ENCODE measurements at places on chromosomes 6 and 20.

GRCh38 chr6:125251516-125252220 is 50.1 kb downstream of the HDDC2 start:
- DNase-seq = no peak

GRCh38 chr6:70411542-70412251 is 1.6 kb upstream of the FAM135A start:
- no peak for DNase-seq

- DNase-seq = no peak
Measured at GRCh38 chr20:23770384-23770783, 19.6 kb upstream of the CST1 start.

- DNase-seq = peak; percentile 2
Measured at GRCh38 chr6:79946272-79947190, 822 bp downstream of the ELOVL4 start.

- no peak for DNase-seq
Measured at GRCh38 chr6:99432877-99433276, 7.8 kb upstream of the PNISR start.

GRCh38 chr6:48978016-48978415 is 485.0 kb downstream of the MMUT start:
- DNase-seq = no peak

- DNase-seq = no peak
Measured at GRCh38 chr6:74657011-74657410, 548.8 kb downstream of the COL12A1 start.

DNA sequence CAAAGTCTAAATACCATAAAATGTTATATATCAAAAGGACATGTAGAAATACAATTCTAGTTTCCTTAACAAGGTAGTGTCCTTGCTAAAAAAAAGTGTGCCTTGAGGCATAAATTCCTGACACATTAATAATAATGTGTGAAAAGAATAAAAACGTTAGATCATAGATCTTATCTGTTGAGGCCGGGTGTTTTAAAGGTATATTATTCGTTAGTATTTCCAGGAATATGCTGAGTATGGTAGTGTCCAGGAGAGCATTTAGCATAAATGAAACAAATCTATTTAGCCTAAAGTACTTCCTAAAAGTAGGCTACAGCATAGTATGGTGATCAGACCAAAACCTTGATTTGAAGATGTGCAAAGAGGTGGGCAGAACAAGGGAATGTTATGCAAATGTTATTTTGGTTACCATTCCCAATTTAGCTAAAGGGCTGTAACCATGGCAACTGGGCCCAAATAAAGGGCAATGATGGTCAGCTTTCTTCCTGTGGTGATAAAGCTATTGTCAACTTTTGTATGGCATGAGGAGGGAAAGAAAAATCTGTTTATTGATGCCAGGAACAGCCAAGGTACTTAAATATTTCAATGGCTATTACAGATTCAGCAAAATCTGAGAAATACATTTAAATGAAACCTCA is 18.9 kb downstream of the MKKS start:
- no peak for DNase-seq

DNA sequence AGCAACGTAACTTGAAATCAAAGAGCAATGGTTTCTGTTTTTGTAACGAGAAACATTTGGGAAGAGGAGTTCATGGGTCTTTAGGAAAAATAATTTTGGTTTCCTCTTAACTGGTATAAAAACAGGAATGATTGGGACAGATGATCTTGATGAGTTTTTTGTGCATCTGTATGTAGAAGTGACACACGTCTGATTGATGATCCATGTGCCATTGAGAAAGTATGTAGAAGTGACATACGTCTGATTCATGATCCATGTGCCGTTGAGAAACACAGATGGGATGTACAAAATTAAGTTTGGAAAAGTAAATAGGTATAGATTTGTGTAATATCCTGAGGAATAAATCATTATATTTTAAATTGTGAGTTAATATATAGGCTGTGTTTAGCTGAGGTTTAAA is 2.1 kb downstream of the KIAA1586 start:
- DNase-seq = no peak

DNA sequence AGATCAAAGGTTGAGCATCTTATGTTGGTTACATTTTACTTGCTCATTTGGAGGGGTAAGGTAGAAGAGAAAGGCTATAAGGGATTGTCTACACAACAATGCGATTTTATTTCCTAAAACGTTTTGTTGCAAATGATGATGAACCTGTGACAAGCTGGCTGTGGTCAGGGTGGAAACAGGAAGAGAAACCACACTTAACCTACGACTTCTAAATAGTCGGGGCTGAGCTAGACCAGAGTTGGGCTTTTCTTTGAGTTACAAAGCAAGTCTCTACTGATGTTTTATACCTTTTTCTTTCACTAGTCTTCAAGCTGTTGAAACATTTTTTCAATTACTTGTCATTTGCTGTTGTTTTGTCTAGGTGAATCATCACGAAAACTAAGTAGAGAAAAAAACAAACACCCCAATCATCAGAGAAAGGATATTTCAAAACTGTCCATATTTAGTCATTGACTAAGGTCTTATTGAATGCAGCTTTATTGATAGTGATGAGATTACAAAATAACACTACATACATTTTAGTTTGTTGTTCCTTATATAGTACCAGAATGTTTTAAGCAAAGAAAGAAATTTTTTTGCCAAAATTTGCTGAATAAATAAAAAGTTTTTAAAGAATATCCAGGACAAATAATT is 18.0 kb downstream of the KLHL31 start:
- peak; percentile 1 for DNase-seq

DNA sequence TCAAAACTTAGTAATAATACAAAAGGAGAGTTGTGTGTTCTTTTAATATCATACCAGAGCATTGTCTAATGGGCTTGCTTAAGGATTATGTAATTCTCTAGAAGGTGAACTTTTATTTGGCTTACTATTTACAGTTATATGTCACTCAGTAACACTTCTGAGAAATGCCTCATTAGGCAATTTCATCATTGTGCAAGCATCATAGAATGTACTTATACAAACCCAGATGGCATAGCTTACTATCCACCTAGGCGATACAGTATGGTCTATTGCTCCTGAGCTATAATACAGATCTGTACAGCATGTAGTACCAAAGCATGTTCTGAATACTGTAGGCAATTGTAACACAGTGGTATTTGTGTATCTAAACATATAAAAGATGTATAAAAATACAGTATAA is 340.1 kb downstream of the PHF3 start:
- no peak for DNase-seq

GRCh38 chr20:60371384-60371783 is 413.2 kb downstream of the CDH26 start:
- DNase-seq = no peak

DNA sequence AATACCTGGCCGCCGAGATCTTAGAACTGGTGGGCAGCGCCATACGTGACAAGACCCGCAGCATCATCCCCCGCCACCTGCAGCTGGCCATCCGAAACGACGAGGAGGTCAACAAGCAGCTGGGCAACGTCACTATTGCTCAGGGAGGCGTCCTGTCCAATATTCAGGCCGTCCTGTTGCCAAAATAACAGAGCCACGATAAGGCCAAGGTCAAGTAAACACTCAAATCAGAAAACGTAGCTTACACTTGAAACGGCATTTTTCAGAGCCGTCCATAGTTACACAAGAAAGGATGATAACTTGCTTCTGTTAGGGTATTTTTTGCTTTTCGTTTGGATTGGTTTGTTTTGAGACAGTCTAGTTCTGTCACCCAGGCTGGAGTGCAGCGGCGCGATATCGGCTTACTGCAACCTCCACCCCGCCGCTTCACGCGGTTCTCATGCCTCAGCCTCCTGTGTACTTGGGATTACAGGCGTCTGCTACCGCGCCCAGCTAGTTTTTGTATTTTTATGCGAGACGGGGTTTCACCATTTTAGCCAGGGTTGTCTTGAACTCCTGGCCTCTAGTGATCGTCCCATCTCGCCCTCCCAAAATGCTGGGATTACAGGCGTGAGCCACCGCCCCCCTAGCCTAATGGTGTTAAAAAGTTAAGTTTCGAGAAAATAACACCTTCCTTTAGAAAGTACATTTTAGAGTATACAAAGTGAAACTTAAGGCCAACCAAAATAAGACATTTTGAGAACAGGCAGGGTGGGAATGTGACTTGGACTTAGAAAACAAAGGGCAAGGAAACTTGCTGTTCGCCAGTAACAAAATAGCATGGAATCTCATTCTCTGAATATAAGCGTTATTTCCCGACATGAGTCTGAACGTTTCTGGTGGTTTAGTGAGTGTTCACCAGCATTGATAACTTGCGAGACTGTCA is 42.8 kb upstream of the HFE start:
- DNase-seq = peak; percentile 15

- DNase-seq = no peak
Measured at GRCh38 chr6:107314531-107314939, 144.8 kb downstream of the PDSS2 start.

- DNase-seq = no peak
Measured at GRCh38 chr6:153218184-153218792, 87.2 kb upstream of the RGS17 start.

DNA sequence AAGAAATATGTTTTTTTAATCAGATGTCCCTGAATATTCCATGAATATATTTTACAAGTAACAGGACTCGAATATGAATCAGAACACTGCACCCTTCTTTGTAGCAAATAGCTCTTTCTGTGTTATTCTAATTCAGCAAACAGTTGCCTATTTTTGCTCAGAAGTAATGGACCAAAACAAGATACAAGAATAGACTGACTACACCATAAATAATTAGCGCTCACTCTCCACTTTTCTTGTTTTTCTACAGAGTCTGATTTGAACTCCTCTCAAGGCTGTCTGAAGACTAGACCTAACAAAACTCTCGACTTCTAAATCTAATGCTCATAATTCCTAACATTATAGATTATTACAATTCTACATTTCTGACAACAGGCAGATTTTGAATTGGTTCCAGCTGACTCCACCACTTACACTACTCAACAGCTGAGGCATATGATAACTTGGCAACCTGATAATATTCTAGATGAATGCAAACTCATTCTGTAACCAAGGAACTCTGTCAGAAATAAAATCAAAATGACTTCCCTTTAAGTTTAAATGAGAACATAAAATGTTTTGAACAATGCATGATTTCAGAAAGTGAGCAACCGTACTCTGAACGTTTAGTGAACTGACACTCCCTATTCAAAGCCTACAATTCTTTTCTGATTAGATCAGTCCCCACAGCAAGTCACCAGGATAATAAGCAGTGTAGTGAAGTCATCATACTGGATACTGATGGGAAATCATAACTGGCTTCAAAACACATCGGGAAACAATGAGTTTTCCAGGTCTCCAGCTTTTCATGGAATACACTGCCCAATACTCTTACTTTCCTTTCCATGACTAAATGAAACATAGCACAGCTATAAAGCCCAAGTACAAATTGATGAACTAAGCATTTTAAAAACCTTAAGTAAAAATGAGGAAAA is 114.2 kb upstream of the BEND6 start:
- no peak for DNase-seq

DNA sequence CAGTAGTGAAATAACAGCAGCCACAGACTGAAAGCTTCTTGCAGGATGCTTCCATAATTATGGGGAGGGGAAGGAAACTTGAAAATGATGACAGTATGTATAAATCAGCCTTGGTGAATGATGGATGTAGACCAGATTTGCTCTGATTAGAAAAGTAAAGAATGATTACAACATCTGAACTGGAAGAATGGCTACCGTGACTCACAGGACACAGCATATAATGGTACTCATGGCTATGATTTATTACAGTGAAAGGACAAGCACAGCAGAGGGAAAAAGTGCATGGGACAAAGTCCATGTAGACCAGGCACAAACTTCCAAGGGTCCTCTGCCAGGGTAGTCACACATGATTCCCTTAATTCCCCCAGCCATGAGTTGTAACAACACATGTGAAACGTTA is 70.7 kb upstream of the POPDC3 start:
- no peak for DNase-seq

DNA sequence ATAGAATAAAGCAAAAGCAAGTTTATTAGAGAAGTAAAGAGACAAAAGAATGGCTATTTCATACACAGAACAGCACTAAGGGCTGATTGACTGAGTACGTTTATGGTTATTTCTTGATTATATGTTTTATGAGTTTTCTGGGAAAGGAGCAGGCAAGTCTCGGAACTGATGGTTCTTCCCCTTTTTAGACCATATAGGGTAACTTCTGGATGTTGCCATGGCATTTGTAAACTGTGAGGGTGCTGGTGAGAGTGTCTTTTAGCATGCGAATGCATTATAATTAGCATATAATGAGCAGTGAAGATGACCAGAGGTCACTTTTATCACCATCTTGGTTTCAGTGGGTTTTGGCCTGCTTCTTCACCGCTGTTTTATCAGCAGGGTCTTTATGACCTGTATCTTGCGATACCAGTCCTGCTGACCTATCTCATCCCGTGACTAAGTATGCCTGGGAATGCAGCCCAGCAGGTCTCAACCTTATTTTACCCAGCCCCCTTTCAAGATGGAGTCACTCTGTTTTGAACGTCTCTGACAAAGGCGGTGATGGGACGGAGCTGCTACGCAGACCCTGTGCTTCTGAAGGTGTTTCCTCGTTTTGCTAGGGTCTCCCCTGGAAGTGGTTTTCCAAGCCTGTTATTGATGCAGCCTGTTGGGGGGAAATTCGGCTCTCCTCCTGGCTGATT is 45.4 kb upstream of the BMP6 start:
- DNase-seq = no peak

GRCh38 chr6:35327349-35328027 is 14.9 kb upstream of the PPARD start:
- DNase-seq = peak; percentile 52

DNA sequence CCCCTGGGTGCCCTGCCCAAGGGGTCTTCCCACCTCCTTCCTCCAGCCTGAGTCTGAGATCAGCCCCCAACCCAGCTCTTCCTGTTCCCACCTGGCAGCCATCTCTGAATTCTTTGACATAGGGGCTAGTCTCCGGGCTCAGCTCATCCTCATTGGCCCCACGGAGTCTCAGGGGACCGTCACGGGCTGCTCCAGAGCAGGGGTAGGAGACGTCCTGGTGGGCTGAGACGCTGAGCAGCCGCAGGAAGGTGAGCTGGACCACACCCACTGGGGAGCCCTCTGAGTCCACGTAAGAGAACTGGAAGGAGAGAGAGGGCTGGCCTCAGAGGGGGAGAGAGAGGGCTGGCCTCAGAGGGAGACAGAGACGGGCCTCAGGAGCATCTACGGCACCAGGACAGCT is 28.1 kb downstream of the COL11A2 start:
- no peak for DNase-seq

GRCh38 chr20:38007526-38007925 is 25.7 kb downstream of the TTI1 start:
- DNase-seq = no peak

DNA sequence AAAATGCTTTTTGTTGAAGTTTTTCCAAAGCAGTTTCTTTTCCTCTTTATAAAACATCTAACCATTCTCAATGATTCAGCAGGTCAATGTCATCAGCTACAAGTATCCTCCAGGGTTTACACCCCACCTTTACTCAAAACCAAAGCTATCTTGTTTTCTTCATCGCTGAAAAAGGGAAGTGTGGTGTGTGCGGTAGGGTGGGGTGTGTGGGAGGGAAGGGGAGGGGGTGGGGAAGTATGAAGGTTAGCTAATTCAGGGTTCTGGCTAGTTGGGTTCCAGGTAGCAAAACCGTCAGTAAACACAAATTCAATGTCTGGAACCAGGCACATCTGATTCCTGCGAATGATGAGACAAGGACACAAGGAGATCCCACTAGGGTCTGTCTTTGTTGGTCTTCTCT is 189.6 kb downstream of the GJA10 start:
- no peak for DNase-seq

All from stimulated activated CD4-positive, alpha-beta T cell treated with anti-CD3 and anti-CD28 coated beads, Interleukin-12 subunit alpha, Interleukin-12 subunit beta, amount 100 ng/mL, for 24 hours (primary cell).